Stimulated activated CD4-positive, alpha-beta T cell treated with anti-CD3 and anti-CD28 coated beads, Interleukin-1b, Interleukin-23, amount 100 ng/mL, for 4 hours (primary cell): ENCODE measurements at places on chromosomes 5 and 9.

GRCh38 chr5:147927901-147928300 is 21.6 kb upstream of the C5orf46 start:
- no peak for DNase-seq

DNA sequence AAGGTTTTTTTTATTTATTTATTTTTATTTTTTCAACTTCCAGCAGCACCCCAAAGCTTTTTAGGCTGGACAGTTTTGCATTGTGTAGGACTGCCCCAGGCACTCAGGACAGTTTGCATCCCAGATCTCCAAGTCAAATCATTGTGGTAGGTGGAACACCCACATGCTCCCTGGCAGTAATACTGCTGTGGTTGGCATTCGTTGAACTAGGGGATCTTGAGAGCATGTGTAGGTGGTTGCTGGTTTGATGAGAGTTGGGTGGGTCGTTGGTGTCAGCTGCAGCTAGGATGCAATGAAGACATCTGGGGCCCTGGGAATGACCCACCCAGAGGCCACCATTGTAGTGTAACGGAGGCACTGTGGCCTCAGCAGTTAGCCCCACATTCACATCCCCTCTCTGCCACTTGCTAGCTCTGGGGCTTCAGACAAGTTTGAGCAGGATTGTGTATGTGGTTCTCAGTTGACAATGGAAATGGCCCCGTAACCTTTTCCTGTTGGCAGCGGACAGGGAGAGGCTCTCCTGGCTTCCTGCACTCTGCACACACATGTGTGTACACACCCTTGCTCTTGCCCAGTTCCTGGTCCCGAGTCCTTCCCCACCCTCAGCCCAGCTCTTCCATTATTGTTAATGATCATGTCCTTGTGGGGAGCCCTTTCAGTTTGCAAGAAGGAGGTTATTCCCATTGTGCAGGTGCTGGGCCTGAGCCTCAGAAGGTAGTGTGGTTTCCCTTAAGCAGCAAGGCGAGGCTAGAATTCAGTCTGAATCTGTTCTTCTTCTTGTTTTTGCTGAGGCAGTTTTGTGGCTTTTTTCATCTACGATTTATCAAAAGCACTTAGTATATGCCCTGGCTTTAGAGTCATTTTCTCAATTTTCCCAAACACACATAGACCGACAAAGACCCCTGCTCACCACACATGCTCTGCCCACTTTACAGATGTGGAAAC is 46.5 kb downstream of the PPARGC1B start:
- no peak for DNase-seq

GRCh38 chr5:101955891-101956290 is 340.2 kb downstream of the SLCO4C1 start:
- no peak for DNase-seq

- no peak for DNase-seq
These were observed 82.3 kb downstream of the DAPK1 start for GRCh38 chr9:87579781-87580541.

DNA sequence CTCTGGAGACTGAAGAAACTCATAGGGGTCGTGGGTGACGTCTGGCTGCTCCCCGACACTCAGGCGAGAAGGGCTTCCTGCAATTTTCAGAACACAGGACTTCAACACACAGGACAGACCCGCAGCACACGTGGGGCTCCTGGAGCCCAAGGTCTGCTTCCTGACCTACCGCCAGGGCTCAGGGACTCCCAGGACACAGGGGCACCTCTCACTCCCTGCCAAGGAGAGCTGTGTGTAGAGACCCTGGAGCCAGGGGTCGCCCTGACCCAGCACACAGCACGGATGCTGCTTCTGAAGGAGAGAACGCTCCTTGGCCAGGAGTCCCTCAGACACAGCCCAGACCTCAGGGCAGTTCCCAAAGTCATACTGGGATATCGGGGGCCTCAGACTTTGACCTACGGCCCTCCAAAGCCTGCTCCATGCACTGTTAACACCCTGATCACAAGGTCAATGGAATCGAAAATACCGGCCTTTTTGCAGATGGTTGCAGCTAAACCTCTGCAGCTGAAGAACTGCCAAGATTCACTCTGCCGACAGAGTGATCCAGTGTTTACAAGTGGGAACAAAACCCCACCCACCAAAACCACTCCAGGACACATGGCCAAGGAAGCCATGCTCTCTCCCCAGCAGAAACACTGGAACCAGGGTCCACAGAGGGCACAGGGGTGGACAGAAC is 13.8 kb upstream of the ZDHHC11 start:
- no peak for DNase-seq

GRCh38 chr9:88754886-88755285 is 219.9 kb downstream of the NXNL2 start:
- DNase-seq = no peak

GRCh38 chr5:170218726-170219125 is 14.1 kb upstream of the C5orf58 start:
- DNase-seq = no peak

DNA sequence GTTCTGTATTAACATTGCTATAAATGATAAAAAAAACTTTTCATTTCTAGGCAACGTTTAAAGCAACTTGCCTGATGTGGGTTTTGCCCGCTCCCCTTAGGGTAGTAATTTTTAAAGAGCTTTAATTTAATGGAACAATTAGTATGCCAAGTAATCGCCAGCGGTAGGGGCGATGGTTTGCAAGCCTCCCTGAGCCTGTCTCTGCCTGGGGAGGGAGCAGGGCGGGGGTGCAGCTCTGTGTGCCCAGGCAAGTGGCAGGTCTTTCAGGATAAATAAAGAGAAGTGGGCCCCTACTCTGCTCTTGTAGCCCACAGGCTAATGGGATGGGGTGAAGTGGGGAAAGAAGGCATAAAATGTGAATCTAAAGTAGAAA is 13.8 kb upstream of the TGFBI start:
- no peak for DNase-seq

DNA sequence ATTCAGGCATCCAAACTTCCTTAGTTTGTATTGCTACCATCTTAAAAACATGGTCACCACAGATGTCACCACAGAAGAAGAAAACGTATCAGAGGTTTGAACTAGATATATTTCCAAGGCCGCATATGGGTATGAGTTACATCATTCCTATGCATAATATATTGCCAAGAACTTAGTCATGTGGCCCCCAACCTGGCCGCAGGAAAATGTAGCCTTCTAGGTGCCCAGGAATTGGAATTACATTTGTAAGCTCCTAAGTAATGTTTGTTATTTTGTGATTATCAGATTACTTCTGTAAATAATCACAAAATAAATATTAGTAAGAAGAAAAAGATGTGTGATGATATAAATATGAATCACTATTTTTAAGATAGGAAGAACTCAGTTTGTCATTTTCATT is 351.4 kb downstream of the ISL1 start:
- DNase-seq = no peak

DNA sequence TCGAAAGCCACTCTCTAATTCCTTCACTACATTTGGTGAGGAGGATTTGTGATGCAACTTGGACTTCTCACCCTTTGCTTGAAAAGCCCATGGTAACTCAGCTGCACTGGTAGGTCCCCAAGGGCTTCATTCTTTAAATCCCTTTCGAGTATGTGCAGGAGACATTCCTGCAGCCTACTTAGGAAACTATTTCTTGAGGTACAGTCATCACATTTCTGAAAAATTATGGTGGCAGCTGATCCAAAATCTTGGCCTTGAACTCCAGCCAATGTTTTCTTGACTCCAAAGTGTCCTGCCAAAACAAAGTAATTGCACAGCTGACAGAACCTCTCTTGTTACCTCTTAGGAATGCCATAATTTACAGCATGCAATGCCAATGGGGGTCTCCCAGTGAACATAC is 99.7 kb downstream of the NPR3 start:
- DNase-seq = no peak

GRCh38 chr5:73039082-73039481 is 81.3 kb upstream of the TMEM171 start:
- DNase-seq = no peak

DNA sequence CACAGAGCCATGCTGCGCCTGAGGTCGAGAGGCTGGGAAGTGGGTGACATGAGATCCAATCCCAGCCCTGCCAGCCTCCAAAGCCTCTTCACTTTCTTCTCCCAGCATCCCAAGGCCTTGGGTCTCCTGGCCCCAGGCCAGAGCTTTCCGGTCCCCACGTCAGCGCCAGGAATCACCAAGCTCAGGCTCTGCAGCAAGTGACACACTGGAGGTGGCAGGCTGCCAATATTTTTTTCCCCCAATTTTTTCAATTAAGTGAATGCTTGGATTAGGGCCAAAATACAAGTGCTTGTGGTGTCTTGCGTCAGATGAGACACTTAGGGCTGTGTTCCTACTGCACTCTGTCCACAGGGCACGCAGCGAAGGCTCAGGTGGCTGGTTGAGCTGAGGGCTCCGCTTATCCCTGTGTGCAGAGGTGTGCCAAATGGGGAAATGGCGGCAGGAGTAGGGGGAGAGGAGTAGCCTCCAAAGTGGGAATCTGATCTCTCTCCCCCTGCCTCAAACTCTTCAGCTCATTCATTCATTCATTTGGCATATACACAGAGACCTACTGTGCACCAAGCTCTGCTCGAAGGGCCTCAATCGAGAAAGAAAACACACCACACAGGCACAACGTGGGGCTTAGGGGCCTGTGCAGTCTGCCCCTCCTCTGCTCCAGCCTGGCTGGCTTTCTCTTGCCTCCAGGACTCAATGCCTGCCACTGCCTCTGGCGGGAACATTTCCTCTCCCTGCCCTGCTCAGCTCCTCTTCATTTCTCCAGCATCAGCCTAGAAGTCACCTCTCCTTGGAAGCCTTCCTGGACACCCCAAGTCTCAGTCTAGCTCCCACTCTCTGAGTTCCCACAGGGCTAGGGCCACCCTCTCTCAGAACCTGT is 16.6 kb downstream of the SH3PXD2B start:
- DNase-seq = no peak

GRCh38 chr5:67156976-67157583 is 39.5 kb downstream of the CD180 start:
- peak; percentile 34 for DNase-seq

DNA sequence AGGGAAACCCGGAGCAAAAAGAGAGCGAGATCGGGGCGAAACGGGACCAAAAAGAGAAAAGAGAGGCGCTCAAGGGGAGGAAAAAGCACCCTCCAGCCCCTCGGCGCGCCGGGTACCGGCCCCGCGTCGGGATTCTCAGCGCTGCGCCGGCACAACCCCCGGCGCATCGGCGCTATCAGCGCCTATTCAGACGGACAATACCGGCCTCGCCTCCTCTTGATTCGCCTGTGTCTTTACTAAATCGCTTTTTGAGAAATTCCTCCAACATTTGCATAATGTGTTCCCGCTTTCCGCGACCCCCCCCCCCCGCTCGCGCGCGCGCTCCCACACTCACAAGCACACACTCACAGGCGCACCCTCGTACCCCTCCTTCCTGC is 578 bp downstream of the LHX6 start:
- DNase-seq = no peak

DNA sequence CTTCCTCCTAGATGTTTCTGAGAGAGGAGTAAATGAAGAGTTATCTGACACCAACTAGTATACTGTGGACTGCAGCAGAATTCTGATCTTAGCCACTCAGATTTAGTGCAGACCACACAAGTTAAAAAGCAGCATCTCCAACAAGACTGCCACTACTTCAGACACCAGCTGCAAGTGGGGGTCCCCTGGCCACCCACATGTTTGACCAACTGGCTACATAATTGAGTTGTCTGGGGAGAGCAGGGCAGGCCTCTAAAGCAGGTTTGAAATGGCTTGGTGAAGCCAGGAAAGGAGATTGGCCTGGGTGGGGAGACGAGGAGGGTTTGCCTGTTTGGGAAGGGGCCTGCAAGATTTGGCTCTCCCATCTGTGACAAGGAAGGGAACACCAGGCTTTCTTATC is 40.5 kb upstream of the FAM81B start:
- no peak for DNase-seq

GRCh38 chr5:81161012-81161601 is 72.0 kb upstream of the CKMT2 start:
- DNase-seq = no peak

- DNase-seq = no peak
These were observed 48.5 kb downstream of the PLK2 start for GRCh38 chr5:58411372-58411771.

DNA sequence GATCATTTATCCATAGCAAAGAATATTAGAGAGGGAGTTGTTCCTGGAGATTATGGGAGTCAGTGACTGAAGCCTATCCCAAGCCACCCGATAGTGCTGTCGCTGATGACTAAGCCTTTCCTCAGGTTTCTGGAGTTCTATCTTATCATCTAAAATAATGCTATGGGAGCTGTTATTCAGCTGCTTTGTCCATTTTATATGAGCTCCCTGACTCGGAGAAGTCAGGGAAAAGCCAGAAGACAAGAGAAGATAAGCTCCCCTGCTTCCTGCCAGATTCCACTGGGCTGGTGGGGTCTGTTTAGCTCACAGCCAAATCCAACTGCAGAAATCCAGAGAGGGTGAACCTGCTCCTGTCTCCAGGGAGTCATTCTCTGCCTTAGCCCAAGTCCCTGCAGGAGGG is 148.2 kb downstream of the DROSHA start:
- DNase-seq = no peak

GRCh38 chr9:129497005-129497812 is 123.7 kb downstream of the C9orf50 start:
- no peak for DNase-seq

DNA sequence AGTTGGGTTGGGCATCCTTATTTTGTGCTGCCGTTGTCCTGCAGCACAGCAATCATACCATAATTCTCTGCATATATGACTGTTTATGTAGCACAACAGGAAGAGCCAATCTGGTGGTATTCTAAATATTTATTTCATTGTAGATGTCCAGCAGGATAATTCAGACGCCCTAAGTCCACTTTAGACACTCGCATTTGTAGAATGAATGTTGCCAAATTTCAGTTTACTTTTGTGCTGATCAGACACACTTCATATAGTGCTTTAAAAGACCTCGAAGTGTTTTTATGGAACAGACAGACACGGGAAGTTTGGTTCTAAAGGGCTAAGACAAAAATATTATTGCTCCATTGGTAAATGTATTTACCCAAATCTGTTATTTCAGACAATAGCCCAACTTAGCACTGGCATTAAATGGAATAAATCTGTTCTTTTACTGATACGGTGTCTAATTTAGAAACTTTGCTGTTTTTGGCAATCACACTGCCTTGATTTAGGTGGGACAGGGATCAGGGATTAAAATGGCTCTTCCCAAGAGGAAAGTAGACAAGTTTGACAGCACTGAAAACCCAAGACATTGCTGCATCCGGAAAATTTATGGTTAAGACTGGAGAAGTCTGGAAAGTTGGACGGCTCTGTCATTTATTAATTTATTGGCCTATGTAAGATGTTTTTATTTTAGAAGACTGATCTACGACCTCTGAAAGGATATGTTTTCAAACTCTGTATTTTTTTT is 35.3 kb downstream of the PRDM6 start:
- no peak for DNase-seq

DNA sequence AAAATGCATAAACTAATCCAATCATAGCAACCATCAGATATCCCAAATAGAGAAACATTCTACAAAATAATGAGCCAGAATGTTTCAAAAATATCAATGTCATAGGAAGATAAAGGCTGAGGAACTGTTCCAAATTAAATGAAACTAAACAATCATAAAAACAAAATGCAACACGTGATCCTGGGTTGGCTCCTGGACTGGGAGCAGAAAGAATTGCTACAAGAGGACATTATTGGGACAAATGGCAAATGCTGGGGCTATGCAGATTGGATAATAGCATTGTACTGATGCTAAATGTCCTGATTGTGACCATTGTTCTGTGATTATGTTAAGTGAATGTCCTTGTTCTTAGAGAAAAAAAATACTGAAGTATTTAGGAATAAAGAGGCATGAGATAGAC is 54.2 kb upstream of the AKNA start:
- DNase-seq = no peak
